ENCODE measurements at places on chromosomes 7 and 10.

GRCh38 chr10:110747609-110748464 lies 103.7 kb downstream of the RBM20 start:
- DNase-seq, result no peak

GRCh38 chr7:112596981-112597380 lies 116.2 kb downstream of the LSMEM1 start:
- no peak for DNase-seq

- no peak for DNase-seq
Observed at GRCh38 chr10:79443338-79444198, 1.9 kb downstream of the ZCCHC24 start.

DNA sequence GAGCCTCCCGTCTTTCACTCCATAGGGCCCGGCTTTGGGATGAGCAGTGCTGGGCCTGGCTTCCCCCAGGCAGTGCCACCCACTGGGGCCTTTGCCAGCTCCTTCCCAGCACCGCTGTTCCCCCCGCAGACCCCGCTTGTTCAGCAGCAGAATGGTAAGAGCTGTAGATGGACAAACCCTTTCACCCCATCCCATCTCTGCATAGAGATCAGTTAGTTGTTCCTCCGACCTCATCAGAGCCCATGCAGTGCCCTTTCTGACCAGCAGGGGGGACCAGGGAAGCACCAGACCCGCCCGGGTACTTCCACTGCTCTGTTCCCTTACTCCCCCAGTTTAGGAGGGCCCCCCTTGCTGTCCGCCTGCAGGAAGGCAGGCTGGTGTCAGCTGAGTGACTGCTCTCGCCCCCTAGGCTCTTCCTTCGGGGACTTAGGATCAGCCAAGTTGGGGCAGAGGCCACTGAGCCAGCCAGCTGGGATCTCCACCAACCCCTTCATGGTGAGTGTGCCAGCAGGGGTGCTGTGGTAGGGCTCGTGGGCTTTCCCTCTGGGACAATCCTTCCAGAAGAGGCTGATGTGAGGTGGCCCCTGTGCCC lies 9.8 kb downstream of the SAP25 start:
- peak; percentile 60 for DNase-seq

DNA sequence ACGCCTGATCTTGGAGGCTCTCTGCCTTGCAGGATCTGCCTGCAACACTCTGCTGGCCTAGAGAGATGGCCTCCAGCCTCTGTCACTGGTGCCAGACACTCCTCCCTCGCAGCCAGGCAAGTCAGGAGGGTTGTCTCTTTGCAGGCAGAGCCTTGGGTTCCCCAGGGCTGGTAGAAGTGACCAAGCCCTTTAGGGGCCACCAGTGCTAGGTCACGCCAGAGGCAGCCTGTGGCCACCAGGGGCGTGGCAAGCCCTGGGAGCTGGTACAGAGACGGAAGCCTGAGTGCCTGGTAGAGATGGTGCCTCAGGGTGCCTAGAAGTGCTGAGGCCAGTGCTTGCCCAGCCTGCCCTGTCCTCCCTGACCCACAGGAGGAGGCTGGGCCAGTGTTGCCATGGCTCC lies 9.1 kb downstream of the ADCYAP1R1 start:
- no peak for DNase-seq

DNA sequence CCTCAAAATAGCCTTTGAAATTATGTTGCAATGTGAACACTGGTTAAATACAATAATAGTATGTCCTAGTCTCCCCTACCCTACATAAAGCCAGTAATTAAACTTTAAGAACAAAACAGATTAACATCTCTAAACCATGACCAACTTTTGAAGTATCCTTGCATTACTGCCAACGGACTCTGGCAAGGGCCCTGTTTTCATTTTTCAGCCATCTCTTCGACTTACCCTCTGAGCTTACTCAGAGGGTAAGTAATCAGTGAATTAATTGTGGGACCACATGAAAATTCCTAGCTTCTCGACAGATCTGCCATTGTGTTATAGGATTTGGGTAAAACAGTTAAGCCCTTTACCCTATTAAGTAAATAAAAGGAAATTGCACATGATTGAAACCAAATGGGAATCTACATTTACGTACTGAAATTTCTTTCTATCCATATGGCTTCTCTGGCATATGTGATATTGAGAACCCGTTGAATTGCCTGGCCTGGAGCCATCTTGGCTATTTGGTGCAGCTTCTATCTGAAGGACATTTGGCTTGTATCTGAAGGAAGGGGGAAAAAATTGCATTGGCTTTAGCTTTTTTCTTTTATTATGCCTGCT lies 39.6 kb downstream of the DYNC1I1 start:
- DNase-seq, result no peak

GRCh38 chr10:3294919-3295581 lies 122.5 kb upstream of the PITRM1 start:
- no peak for DNase-seq

DNA sequence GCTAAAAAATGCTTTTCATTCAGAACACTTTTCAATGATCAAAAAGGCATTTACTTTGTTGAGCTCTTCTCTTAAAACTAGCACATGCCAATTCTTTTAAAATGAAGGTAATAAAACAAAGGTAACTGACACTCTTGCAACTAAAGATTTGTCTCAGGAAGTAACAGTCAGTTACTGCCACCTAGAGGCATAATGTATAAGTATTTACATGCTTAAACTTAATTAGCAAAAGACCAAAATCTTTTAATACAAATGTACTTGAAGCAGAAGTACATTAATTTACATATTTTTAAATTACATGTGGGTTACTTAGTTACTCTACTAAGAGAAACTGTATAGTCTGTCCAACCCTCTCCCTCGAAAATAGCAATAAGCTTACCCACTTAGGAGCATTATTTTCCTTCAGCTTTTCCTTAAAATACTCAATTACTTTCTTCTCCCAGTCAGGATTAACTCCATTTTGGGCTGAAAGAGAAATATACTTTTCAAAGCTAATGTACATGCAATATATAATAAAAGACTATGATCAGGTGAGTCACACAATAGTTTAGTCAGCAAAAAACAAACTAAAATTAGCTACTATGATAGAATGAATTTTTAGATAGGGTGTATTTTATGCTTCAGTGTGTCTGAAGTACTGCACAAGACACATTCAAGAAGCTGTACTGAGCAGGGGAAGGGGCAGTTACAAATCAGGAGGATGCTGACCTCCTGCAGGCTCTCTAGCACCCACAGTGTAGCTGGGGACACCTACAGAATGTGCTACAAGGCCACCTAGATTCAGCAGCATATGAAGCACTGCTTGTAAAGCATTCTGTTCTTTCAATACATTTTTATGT lies 13.0 kb downstream of the MCMBP start:
- DNase-seq, result no peak

DNA sequence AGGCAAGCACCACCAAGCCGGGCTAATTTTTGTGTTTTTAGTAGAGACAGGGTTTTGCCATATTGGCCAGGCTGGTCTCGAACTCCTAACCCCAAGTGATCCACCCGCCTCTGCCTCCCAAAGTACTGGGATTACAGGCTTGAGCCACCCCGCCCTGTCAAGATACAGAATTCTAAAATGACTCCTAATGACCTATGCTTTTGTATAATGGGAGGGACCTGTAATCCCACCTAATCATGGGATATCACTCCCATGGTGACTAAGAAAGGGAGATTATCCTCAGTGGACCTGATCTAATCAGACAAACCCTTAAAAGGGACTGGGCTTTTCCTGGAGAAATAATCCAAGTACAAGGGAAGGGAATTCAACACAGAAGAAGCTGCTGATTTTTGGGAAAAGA lies 28.8 kb downstream of the SAMD8 start:
- no peak for DNase-seq

DNA sequence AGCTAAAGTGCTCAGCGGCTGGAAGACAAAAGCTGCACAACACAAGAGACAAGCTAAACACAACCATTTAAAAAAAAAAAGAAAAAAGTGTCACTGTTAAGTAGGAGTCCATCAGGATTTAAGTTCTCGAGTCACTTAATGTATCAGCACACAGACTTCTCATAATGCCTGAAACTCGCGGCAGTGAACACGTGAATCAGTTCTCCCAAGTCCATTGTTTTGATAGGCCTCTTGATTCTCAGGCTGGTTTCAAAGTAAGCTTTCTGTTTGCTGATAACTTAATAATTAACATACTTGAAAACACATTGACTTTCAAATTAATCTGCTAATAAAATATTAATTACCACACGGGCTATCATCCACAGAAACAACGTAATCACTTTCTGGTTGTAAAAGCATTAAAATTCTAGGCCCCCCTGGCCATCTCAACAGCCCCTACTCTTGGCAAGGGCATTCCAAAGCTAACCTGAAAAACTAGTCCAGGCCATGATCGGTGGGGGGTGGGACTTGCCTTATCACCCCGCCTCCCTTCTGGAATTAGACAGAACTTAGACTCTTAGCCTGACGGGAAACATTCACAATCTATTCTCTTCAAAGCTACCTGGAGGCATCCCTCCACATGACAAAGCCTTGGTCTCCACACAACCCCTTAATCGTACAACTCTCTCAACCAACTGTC lies 129.0 kb downstream of the DIP2C start:
- no peak for DNase-seq

DNA sequence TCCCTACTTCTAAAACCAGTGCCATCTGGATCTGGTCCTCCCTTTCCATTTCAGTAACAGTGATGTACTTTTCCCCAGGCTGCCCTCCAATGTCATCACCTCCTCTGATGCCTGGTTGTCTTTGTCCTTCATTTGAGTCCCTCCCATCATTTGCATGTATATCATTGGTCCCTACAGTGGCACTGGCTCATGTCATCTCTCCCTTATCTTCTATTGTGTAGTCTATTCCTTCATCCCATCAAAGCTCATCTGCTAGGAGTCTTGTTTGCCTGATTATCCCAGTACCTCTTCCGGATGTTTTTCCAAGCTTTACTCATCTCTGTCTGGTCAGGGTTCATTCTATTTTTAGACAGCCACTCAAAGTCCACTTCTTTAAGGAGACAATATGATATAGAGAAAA lies 292.9 kb upstream of the BMPER start:
- DNase-seq, result no peak

GRCh38 chr7:17524746-17525145 lies 226.3 kb downstream of the AHR start:
- DNase-seq, result no peak

- no peak for DNase-seq
Observed at GRCh38 chr10:21144047-21144446, 246.9 kb upstream of the NEBL start.

DNA sequence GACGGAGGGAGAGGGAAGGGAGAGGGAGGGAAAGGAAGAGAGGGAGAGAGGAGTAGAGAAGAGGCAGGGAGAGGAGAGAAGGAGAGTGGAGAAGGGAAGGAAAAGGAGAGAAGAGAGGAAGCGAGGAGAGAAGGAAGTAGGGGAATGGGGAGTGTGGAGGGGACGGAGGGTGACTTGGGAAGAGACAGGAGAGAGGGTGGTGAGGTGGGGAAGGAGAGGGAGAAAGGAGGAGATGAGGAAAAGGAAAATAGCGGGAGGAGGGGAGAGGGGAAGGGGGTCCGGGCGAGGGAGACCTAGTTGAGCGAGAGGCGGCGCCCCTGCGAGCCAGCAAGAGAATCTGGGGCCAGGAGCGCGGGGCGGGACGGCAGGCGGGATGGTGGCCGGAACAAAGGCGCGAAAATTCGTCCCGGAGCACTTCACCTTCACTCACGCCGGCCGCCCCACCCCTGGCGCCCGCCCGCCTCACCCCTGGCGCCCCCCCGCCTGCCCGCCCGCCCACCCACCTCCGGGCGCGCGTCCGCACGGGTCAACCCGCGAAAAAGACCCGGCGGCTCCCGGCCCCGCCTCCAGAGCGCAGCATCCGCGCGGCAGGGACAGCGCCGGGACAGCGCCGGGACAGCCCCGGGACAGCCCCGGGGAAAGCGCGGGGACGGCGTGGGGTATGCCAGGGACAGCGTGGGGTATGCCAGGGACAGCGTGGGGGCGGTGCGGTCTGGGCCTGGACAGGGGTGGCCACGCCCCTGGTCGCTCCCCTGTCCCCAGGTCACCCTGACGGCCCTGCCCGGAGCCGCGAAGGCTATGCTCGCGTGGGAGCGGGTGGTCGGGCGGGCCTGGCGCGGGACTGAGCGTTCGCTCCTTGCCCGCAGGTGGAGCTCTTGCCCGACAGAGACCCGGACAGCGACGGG lies 4.2 kb downstream of the VSTM2A start:
- no peak for DNase-seq

DNA sequence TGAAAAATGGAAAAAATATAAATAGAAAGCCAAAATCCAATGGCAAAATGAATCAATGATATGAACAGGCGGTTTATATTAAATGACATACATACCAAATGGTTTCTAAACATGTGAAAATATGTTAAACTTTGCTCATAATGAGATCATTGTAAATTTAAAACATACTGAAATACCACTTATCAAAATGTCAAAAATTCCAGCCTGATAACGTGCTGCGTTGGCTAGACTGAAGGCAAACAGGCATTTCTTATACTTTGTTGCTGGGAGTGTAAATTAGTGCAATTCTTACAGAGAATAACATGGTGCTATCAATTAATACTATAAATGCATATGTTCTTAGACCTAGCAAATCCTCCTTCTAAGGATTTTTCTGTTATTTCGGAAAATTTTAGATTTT lies 225.8 kb upstream of the FAM3C start:
- DNase-seq, result no peak

- DNase-seq, result no peak
Observed at GRCh38 chr7:74121401-74122249, 38.0 kb downstream of the LIMK1 start.

GRCh38 chr10:100713049-100713858 lies 32.1 kb upstream of the PAX2 start:
- DNase-seq, result no peak

GRCh38 chr10:11154849-11155498 lies 137.3 kb downstream of the CELF2 start:
- no peak for DNase-seq

DNA sequence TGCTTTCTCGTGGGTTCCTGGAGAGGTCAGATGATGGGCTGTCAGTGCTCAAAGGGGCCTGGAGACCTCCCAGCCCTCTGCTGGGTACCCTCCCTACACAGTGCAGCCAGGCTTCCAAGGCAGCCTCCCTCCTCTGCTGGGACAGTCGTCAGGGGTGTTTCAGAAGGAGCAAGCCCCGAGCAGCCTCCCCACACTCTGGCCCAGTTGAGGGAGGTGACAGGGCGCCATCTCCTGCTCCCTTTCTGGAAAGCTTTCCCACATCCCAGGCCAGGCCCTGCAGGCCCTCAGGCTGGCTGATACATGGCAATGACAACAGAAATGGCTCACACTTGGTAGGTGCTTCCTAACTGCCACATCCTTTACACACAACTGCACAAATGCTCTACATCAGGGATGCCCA lies 32.1 kb downstream of the KCNMA1 start:
- no peak for DNase-seq

- no peak for DNase-seq
Observed at GRCh38 chr10:21527598-21528235, 2.2 kb upstream of the SKIDA1 start.

DNA sequence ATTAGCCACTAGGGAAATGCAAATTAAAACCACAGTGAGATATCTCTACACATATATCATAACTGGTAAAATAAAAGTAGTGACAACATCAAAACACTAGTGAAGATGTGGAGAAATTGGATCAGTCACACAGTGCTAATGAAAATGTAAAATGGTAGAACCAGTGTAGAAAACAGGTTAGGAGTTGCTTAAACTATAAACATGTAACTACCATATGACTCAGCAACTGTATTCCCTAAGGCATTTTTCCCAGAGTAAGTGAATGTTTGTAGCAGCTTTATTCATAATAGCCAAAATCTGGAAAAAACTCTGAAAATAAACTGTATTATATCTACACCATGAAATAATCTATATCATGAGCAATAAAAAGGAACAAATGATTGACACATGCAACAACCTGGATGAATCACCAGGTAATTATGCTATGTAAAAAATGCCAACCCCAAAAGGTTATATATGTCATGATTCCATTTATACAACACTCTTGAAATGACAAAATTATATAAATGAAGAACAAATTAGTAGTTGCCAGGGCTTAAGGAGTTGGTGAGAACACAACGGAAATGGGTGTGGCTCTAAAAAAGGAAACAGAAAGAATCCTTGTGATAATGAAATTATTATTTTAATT lies 22.8 kb downstream of the SLC25A40 start:
- DNase-seq, result no peak

Data from effector memory CD4-positive, alpha-beta T cell (primary cell).